ENCODE measurements at places on chromosomes 6 and 20.

- no peak for DNase-seq
Observed at GRCh38 chr20:5797843-5798462, 47.8 kb downstream of the SHLD1 start.

- DNase-seq: no peak
Observed at GRCh38 chr20:63554361-63555278, 661 bp downstream of the FNDC11 start.

GRCh38 chr20:47885909-47886453 is 100.7 kb upstream of the SULF2 start:
- no peak for DNase-seq

- DNase-seq: peak; percentile 69
Observed at GRCh38 chr6:45830441-45831139, 185.1 kb downstream of the CLIC5 start.
